NCI-H524 treated with DMSO at 0.1 percent for 48 hours (cell line): ENCODE measurements at places on chromosomes 5 and 9.
A peak's percentile ranks its signal among the peaks of the same experiment; 100 is the strongest.

GRCh38 chr5:43497311-43498104, 13.8 kb upstream of the TMEM267 start:
- DNase-seq = no peak

DNA sequence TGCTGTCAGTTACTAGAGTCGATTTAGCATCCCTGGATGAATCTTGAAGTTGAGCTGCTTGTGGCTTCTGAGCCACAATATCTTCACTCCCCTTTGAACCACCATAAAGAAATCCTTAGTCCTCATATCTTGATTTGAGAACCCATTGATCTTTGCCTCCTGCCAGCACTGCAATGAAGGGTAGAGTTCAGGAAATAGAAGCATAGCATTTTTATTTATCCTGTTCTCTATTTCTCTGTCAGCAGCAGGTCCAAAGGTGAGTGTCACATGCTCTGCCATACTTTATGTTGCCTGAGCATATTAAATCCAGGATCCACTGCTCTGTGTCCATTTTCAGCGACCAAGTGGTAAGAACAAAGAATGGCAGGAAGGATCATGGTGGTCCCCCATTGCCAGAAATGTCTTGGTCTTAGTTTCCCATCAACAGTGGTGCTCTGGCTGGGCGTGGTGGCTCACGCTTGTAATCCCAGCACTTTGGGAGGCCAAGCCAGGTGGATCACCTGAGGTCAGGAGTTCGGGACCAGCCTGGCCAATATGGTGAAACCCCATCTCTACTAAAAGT, 80.2 kb upstream of the PANK3 start:
- no peak for DNase-seq

DNA sequence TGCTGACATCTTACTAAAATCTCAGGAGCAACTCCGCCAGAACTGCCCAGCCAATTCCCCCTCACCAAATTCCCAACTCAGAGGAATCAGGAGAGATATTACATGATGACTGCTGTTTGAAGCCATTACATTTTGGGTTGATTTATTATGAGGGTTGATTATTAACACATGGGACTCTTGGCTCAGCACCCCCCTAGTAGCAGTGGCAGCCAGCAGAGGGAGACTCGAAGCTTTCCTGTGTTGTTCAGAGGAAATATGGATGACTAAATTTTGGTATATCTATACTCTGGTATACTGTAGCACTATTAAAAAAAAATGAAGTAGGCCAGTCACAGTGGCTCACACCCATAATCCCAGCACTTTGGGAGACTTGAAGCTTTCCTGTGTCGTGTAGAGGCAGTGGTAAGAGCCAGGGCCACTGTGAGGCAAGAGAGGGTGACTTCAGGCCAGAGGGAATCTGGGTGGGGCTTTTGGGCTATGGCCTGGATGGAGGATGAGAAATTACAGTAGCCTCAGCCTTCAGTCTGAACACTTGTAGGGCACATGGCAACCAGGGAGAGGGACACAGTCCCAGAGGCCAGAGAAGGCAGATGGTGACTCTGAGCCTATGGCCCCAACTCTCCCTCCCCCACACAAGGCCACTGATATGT, 111.4 kb downstream of the LHX2 start:
- no peak for DNase-seq

DNA sequence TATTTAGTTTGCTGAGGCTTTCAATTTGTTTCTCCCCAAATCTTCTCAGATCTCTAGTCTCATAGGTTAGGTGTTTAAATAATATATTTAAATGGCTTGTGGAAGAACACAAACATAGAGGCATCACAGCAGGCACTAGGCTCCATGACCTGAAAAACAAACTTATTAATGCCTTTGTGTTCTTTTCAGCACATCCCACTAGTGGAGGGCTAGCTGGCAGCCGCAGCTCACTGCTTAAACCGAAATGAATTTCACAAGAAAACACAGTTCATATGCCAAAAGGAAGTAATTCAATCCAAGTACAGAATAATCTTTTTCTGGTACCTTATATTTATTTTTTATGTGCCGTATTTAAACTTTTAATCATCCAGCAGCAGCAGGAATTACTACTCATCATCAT, 382.5 kb downstream of the PLK2 start:
- no peak for DNase-seq

GRCh38 chr5:74624501-74624900, 16.0 kb downstream of the ENC1 start:
- DNase-seq = no peak

- DNase-seq = no peak
Measured at GRCh38 chr5:14440582-14441431, 140.8 kb upstream of the OTULINL start.

GRCh38 chr5:89342106-89342876, 459.3 kb upstream of the MEF2C start:
- DNase-seq = no peak

- no peak for DNase-seq
Measured at GRCh38 chr5:174482607-174483024, 241.8 kb upstream of the MSX2 start.

- no peak for DNase-seq
Measured at GRCh38 chr5:125715216-125715615, 708.0 kb upstream of the GRAMD2B start.

GRCh38 chr5:112036206-112036605, 279.2 kb upstream of the NREP start:
- DNase-seq = no peak

DNA sequence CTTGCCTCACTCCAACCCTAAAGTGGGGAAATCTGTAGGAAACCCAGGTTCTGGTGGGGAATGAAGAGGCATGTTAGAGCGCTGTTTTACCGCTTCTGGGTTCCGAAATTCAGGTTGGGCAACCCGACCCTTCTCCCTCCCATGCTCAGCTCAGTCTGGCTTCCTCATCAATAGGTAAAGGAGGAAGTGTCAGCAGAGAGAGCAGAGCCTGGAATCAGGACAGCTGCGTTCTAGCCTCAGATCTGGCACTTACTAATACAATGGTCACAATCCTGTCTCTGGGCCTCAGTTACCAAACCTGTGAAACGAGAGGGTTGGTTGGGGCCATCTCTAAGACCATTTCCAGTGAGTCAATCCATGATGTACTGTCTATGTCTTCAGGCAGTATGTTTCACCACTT, 16.2 kb upstream of the TNIP1 start:
- no peak for DNase-seq

GRCh38 chr9:127777368-127777980, 992 bp downstream of the SH2D3C start:
- no peak for DNase-seq

GRCh38 chr5:55407059-55407684, 99.4 kb downstream of the MTREX start:
- DNase-seq = no peak

DNA sequence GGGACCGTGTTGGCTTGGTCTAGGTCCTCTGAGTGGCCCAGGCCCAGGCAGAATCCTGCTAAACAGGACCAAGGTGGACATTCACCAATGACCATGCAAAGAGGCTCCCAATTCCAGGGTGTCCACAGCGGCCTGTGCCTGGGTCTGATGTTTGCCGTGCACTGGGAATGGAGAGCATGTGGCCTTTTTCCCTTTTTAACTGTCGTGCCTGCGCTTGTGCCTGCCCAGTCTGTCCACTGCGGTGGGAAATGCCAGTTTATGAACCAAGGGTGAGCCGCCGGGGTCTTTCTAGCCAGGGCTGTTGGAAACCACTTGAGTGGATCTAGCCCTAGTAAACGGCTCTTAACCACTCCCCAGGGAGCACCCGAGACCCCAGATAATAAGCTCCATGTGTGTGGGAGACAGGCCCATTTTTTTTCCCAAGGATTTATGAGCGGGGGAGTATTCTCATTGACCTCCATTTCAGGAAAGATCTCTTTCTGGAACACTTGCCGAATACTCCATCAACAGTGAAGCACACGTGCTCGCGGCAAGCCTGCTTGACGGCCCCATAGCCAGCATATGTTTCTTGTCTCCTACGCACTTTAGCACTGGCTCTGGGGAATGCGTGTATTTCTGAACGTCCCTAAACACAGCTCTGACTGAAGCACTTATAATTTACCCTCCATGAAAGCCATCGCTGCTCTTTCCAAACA, 93.2 kb upstream of the PHYKPL start:
- peak; percentile 28 for DNase-seq

DNA sequence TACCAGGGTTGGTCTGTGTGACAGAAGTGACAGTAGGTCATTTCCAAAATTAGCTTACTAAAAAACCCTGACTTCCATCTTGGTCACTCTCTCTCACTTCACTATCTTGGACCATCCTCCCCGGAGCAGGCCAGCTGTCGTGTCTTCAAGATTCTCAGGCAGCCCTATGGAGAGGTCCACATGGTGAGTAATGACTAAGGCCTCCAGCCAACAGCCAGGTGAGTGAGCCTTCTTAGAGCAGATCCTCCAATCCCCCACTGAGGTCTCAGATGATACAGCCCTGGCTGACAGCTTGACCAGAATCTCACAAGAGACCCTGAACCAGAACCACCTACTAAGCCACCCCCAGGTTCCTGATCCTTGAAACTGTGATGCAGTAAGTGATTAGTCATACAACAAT, 92.0 kb downstream of the DCP2 start:
- DNase-seq = no peak

GRCh38 chr5:160001457-160001856, 7.5 kb upstream of the TTC1 start:
- DNase-seq = no peak

- DNase-seq = no peak
Measured at GRCh38 chr9:133971121-133971951, 20.8 kb downstream of the VAV2 start.

GRCh38 chr5:6551287-6551954, 81.4 kb downstream of the NSUN2 start:
- no peak for DNase-seq

GRCh38 chr5:32331935-32332274, 19.2 kb upstream of the MTMR12 start:
- no peak for DNase-seq

GRCh38 chr5:113759505-113759904, 246.0 kb downstream of the YTHDC2 start:
- DNase-seq = no peak

DNA sequence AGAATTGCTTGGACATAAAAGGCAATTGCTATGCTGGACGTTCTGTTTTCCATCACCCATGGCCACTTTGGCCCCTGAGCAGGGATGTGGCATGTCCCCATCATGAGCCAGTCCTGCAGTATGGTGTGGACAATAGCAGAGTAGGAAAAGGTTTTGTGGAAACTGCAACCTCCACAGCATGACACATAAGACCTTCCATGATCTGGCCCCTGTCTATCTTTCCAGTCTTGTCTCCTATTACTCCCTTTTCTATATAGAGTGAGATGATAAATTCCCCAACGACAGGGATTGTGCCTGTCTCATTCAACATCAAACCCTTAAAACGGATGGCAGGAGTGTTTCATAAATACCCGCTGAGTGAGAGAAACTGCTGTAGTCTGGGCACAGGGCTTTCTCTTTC, 174.7 kb upstream of the PTCH1 start:
- no peak for DNase-seq

DNA sequence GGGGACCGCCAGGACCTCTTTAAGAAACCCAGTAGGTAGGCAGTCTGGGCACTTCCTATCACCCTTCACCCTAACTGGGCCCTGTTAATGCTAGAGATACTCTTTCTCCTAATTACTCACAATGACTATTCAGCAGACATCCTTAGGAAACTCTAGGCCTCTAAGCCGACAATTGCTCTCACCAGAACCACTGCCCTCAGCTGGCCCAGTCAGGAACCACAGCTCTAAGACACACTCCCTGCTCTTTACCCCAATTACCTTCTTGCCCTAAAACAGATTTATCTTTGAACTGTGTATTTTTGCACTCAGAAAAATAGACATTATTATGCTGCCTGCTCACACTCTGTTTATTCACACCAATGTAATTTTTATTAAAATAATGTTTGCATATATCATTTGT, 432.6 kb upstream of the SLC30A5 start:
- no peak for DNase-seq

DNA sequence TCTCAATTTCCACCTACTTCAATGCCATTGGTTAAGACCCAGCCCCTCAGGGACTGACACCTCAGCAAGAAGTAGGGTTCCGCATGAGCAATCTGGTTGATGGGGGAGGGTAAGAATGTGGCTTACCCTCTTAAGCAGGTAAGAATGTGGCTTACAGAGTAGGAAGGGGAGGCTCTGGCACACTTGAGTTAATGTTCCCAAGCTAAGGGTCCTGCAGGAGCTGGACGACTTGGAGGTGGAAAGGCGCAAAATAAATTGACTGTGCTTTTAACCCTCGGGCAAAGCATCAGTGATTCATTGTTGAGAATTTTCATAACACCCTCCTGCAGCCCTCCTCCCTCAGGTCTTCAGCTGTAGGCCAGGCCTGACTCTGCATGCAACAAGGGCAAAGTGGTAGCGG, 24.9 kb upstream of the ADRA1B start:
- no peak for DNase-seq

DNA sequence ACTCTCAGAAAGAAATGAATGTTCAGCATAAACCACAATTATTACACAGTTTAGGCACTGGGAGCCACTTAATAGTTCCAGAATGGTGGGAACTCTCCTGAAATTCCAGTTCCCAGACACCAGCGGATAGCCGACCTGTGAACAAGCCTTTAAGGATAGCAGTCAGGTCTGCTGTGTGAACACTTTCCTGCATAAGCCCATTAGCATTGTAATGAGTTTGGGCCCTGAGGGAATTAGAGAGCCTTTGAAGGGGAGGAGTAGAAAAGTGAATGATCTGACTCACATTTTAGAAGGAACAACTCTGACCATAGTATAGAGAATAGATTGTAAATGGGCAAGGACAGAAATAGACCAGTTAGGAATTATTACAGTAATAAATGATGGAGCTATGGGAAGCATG, 189.1 kb downstream of the ADGRV1 start:
- DNase-seq = no peak

- no peak for DNase-seq
Measured at GRCh38 chr5:170662966-170663365, 120.6 kb upstream of the GABRP start.

DNA sequence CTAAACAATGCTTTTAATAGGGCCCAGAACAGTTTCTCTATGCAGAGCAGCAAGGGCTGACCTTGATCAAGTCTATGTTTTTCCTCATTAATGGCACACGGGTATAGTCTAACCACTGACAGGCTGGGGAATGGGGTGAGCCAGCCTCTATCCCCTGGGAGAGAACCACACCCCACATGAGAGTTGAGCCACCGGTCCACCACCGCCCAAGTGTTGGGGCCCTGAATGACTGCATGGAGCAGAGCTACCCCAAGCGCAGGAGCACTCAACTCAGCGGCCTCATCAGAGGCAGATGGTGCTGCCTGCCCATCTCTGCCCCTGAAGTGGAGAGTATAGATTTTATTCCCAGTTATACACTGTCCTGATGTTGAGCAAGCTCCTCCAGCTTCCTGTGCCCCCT, 247.9 kb upstream of the IRX1 start:
- no peak for DNase-seq

- DNase-seq = no peak
Measured at GRCh38 chr5:91361790-91362189, 21.3 kb downstream of the ARRDC3 start.

DNA sequence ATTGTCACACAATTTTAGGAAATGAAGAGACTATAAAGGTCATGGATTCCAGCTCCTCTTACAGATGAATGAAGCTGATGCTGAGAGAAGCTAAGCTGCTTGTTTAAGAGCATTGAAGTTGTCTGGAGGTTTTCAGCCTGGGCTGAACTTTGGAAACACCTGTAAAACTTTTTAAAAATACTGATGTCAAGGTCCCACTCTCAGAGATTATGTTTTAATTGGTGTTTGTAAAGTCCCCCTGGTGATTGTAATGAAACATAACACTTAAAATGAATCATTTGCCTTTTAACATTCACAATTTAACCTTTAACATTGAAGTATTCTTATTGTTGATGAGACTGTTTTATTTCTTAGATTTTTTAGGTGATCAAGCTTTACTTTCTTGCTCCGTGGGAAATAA, 16.4 kb downstream of the RAD23B start:
- no peak for DNase-seq
